Hindlimb muscle (tissue), 1 donor: ENCODE measurements at places on chromosomes 6 and 20. TPM values are rescaled to one million over a fixed set of nuclear protein-coding genes. Genes with fewer than 3 reads are reported as not detected.

- no peak for DNase-seq
These were observed 63.0 kb upstream of the RIN2 start for GRCh38 chr20:19695081-19695480.

GRCh38 chr6:140441256-140441655 is 1066.8 kb upstream of the CITED2 start:
- peak; percentile 14 for DNase-seq

- DNase-seq: no peak
These were observed 13.9 kb upstream of the SCUBE3 start for GRCh38 chr6:35199866-35200265.

GRCh38 chr6:88380083-88380482 is 213.9 kb upstream of the CNR1 start:
- DNase-seq: no peak

DNA sequence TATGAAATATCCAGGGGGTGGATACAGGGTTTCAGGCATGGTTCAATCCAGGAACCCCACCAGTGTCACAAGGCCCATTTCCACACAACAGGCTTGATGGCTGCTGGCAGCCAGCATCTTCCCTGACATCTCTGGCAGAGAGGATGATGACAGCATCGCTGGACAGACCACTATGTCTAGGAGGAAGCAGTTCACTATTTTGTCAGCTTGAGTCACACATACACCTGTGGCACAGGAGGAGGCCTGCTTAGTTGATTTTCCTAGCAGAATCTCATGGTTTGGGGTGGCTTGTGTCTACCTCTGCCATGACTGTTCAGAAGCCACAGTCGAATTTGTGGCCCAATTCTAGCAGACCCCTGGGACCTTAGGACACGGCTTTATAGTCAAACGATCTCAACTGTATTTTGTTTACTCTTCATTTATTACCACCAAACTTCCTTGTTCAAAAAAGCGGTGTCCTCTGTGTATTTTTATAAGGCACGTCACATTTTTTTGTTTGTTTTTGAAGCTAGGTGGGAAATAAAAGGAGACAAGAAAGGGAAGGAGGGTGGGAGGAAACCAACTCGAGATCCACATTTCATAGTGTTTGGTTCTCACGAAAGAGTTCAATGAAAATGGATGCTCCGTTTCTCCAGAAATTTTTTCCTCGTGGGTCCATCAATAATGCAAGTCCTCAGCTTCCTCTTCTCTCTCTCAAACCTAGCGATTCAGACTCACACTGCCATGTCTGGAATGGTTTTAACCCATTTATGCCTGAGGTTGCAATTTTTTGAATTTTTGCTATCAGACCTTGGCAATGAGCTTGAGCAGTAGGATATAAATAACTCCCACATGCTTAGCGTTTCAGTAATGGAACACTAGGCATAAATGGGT is 94.4 kb downstream of the TOX2 start:
- DNase-seq: no peak

GRCh38 chr20:41382791-41383305 is 16.2 kb upstream of the EMILIN3 start:
- peak; percentile 49 for DNase-seq

DNA sequence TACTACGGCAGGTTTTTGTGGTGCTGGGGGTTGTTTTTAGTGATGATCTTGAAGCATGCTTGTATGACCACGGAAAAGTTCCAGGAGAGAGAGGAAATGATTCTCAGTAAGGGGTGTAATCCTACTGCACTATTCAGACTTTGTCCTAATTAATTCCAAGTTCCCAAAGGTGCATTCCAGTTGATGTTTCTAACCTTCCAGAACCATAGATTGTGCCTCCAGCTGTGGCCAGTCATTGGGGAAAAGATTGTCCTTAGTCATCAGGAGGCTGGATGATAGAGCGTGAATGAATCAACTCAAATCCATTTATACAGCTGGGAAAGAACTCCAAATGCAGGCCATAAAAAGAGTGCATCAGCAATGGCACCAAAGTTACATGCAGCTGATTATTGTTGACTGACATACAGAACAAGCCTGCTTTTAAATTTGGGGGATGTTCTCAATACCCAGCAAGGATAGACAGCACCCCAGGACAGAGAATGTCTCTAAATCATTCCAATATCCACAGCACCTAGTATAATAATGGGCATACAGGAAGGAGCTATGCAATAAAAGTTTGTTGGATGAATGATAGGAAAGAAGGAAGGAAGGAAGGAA is 27.8 kb upstream of the PKHD1 start:
- DNase-seq: no peak

DNA sequence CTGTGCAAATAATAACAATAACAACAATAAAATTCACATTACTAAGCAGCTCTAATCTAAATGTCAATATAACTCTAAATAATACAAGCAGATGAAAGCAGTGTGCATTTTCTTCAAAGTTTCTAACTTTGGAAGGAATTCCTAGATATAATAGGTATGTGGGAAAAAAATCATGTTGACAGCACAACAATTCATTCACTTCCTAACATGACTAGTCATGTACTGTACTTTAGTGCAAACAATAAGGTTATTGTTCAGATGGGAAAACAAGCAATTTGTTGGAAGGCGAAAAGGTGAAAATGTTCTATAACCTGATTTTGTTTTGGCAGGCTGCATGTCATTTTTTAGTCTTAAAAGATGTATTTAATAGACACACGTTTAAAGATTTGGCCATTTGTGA is 484.3 kb upstream of the JAG1 start:
- DNase-seq: no peak

DNA sequence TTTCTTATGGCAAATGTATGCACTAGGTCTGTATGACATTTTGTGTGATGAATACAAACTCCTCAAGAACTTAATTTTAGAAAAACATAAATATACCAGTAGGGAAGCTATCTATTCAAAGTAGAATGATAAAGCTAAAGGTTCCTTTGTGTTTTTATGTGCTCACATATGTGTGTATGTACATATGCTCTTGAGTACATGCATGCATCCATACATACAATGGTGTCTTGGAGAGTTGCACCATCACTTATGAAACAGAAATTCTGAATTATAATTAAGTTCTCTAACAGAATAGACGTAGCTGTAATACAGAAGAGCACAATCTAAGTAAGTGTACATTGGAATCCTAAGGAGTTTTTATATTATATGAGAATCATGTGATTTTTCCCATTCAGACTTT is 2.3 kb downstream of the NKAIN2 start:
- no peak for DNase-seq

Gene OR2J3
- not detected for polyA plus RNA-seq

Gene GSTA1
- polyA plus RNA-seq: not detected

Gene ENPP3
- polyA plus RNA-seq: 0.52 TPM

Gene LPIN3
- 4.7 TPM for polyA plus RNA-seq
